Ureter (tissue), 1 donor: ENCODE measurements at places on chromosomes 7 and 10.

DNA sequence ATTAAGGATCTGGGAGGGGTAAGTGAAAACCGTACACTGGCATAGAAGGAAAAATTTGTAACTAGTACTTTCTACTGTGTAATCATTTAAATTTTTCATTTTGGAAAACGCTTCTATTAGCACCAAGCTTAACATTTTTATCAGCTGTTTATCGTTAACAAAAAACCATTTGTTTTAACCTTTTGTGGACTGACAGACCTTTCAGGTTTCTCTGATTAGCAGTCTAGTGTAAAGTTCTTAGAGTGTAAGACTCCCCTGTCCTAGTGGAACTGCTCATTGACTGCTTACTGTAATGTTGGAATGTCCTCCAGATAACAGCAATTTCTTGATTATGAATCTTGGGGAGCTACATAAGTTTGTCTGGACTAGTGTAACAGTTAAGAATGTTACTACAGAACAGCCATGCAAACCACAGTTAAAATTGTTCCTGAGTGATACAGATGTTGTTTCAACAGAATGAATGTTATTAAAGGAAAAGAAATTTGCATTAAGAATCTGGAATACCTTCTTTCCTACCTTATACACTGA is 2.0 kb downstream of the DBF4 start:
- DNase-seq: no peak

- DNase-seq: no peak
Measured at GRCh38 chr10:18261063-18261610, 120.9 kb downstream of the CACNB2 start.

DNA sequence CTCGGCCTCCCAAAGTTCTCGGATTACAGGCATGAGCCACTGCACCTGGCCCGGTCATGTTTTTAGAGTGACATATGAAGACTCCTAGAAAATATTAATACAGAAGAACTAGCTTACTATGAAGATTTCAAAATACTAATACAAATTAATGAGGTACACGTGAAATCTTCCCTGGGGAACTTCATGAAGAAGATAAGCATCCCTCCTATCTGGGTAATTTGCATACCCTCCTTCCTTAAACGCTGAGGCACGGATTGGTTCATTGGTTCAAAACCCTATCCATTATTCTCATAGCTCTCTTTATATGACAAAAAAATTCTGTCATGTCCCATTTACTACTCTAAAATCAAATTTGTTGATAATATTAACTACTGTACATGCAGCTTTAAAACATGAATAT is 224.8 kb upstream of the KLF14 start:
- no peak for DNase-seq

DNA sequence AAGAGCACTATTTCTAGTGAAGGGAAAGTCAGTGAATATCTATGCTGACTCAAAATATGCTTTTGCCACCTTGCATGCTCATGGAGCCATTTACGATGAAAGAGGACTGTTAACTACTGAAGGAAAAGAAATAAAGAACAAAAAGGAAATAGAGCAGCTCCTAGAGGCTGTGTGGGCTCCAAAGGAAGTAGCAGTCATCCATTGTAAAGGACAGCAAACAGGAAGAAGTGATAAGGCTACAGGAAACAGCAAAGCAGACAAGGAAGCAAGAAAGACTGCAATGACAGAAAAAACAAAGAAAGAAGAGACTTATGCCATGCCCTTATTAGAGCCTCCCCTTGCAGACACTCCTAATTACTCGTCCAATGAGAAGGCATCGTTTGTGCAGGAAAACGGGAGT is 12.0 kb upstream of the ZNF33B start:
- no peak for DNase-seq

DNA sequence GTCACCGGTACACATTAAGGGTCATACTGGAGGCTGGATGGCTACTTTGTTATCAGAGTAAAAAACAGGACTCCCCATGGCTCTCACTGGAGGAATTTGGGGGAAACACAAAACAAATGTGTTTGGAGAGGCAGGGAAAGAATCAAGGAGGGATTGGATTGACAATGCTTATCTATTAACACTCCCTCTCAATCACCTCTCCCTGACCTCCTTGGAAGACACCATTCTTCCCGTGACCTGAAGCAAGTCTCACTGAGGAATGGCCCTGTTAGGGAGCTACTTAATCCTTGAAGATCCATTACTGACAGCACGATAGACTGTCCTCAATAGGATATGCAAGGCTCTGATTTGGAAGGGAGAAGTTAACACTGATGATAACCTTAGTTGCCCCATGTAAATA is 242.1 kb upstream of the PTN start:
- DNase-seq: no peak

DNA sequence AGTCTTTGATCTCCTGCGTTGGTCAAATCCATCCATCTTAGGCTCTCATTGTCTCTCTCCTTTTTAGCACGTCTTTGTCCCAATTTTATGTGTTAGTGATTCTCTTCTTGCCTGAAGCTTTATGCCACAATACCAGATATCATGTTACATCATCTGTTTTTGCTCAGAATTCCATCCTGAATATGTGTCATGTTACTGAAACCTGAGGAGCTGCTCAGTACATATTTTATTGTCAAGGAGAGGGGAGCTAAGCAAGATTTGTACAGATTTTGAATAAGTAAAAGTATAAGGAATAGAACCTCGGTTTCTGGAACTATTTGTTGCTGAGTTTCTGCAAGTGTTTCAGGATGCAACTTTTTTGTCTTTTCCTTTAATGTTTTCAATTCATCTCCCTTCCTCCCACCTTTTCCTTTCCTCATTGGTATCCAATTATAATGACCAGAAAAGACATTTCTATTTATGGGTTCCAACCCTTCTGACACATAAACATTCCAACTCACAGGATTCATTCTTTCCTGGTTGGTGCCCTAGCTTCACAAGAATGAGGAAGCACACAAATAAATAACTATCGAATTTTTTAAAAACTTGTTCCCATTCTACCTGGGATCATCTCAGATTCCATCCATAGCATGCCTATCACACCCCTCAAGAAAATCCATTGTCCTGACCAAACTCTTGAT is 291.8 kb downstream of the CRPPA start:
- no peak for DNase-seq

GRCh38 chr10:79178614-79179163 is 109.9 kb downstream of the ZMIZ1 start:
- DNase-seq: no peak
